ENCODE measurements at places on chromosomes 16 and 17. TPM values are rescaled to one million over a fixed set of nuclear protein-coding genes. Genes with fewer than 3 reads are reported as not detected.

DNA sequence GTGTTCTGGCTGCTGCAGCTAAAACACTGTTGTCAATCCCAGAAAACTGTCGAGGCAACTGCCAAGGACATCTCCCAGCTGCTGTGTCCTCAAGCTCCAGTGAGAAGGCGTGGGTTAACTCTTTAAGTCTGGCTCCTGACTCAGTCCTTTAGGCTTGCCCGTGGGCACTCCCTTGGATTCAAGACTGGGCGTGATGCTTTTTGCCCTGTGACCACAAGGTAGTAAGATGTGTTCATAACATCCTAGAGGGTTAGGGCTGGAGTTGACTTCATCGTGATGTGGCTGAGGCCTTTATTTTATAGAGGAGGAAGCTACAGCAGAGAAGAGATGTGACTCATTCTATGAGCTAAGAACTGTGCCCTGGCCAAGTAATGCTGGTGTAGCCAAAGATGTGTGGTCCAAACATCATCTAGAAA, 50.9 kb upstream of the TEKT3 start:
- no peak for DNase-seq
- no peak overlapping the region for H3K4me3 ChIP-seq
- H3K36me3 ChIP-seq: no peaks in the 10 kb centered on the region
- no peaks in the 10 kb centered on the region for H3K27me3 ChIP-seq

HYDIN gene
- total RNA-seq: 1.5 TPM

GRCh38 chr17:39663688-39664580, 1.2 kb upstream of the TCAP start:
- H3K27ac ChIP-seq: no peak overlapping the region
- H3K27me3 ChIP-seq: no peaks in the 10 kb centered on the region
- H3K36me3 ChIP-seq: no peaks in the 10 kb centered on the region
- DNase-seq: no peak

- H3K4me3 ChIP-seq: no peak overlapping the region
- DNase-seq: no peak
- no peaks in the 10 kb centered on the region for H3K4me1 ChIP-seq
- no peaks in the 10 kb centered on the region for H3K27me3 ChIP-seq
- no peaks in the 10 kb centered on the region for H3K36me3 ChIP-seq
- no peak overlapping the region for H3K27ac ChIP-seq
Measured at GRCh38 chr17:14334276-14334840, 33.5 kb downstream of the HS3ST3B1 start.

STX4 gene
- 40.7 TPM for total RNA-seq

AKAP1 gene
- total RNA-seq: 124 TPM

SYNGR2 gene
- total RNA-seq: 133 TPM

DNA sequence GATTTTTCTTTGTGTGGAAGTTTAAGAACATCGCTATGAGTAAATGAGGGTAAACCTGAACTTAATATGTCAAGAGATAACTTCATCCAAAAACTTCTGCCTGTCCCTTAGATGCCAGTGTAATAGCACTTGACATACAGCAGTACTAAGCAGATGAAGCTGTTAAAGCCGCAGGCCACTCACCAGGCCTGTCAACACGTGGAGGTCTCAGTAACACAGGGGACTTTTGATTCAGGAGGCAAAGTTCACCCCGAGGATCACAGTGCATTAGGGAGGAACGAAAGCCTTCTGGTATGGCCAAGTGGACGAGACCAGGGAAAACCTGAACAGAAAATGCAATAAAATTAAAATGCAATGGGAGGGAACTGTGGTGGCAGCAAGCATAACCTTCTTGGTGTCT, 235.7 kb downstream of the CHD9NB start:
- no peak for DNase-seq
- no peak overlapping the region for H3K4me3 ChIP-seq
- H3K4me1 ChIP-seq: no peaks in the 10 kb centered on the region
- no peak overlapping the region for H3K27ac ChIP-seq

SSTR5 gene
- total RNA-seq: 1.8 TPM

KRT13 gene
- total RNA-seq: 62.7 TPM

DNA sequence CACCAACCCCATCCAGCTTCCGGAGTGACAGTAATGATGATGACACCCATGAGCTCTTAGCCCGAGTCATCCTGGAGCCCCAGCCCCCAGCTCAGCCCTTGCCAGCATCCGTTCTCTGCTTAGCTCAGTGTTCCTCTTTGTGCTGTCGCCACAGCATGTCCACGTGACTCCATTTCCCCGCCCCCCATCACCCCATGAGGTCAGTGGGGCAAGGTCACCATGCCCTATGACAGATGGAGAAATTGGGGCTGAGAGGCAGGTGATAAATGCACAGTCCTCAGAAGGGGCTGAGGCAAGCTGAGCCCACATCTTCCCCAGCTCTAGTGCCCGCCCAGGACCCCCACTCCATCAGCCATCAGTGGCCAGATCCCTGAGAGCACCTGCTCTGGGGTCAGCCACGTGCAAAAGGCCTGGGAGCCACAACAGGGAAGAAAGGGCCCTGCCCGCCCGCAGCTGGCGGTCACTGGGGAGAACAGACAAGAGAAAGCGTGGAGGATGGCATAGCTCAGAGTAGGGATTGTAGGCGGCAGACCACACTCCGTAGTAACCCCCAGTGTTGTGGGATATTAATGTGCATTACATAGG, 17.1 kb downstream of the ITGB4 start:
- no peak for DNase-seq
- H3K27me3 ChIP-seq: no peaks in the 10 kb centered on the region
- H3K36me3 ChIP-seq: no peaks in the 10 kb centered on the region
- no peaks in the 10 kb centered on the region for H3K4me1 ChIP-seq
- no peak overlapping the region for H3K27ac ChIP-seq

- H3K27me3 ChIP-seq: no peaks in the 10 kb centered on the region
- DNase-seq: no peak
- no peak overlapping the region for H3K4me3 ChIP-seq
- peak overlapping the region; percentile 90 for H3K27ac ChIP-seq
Measured at GRCh38 chr17:77375108-77375916, 234.5 kb downstream of the SEC14L1 start.

GRCh38 chr16:47016700-47017133, 43.2 kb upstream of the DNAJA2 start:
- H3K27me3 ChIP-seq: no peaks in the 10 kb centered on the region
- H3K36me3 ChIP-seq: no peaks in the 10 kb centered on the region
- DNase-seq: no peak
- no peaks in the 10 kb centered on the region for H3K4me1 ChIP-seq
- no peak overlapping the region for H3K4me3 ChIP-seq

NLRC3 gene
- total RNA-seq: 0.85 TPM

EVPLL gene
- total RNA-seq: 1.6 TPM

DNA sequence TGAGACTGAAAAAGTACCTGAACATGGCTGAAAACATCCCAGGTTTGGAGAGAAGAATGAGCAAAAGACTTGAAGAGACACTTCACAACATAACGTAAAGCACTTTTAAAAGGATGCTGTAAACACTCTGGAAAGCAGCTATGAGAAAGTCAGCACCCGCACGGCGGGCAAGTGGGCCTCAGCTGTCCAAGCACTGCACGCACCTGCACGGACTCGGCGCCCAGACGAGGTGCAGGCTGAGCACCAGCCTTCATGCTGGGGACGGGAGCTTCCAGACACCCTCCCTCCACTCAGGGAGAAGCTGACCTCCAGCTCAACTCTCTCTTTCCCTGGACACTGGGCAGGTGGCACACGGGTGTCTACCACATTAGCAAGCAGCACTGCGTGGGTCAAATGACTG, 13.1 kb downstream of the CCDC57 start:
- no peaks in the 10 kb centered on the region for H3K27me3 ChIP-seq
- no peak overlapping the region for H3K4me3 ChIP-seq
- DNase-seq: no peak
- no peaks in the 10 kb centered on the region for H3K36me3 ChIP-seq
- H3K4me1 ChIP-seq: no peaks in the 10 kb centered on the region

GRCh38 chr16:8173111-8173644, 417.1 kb downstream of the TMEM114 start:
- H3K36me3 ChIP-seq: no peaks in the 10 kb centered on the region
- H3K27ac ChIP-seq: no peak overlapping the region
- no peak overlapping the region for H3K4me3 ChIP-seq
- H3K27me3 ChIP-seq: no peaks in the 10 kb centered on the region
- peak; percentile 17 for DNase-seq

GRCh38 chr17:17498606-17499301, 2.6 kb upstream of the RASD1 start:
- no peaks in the 10 kb centered on the region for H3K27me3 ChIP-seq
- no peaks in the 10 kb centered on the region for H3K36me3 ChIP-seq
- no peak for DNase-seq
- peaks cover 1% of the 10 kb centered on the region for H3K4me1 ChIP-seq
- no peak overlapping the region for H3K27ac ChIP-seq
- H3K4me3 ChIP-seq: no peak overlapping the region

NGFR gene
- 34.4 TPM for total RNA-seq

DNA sequence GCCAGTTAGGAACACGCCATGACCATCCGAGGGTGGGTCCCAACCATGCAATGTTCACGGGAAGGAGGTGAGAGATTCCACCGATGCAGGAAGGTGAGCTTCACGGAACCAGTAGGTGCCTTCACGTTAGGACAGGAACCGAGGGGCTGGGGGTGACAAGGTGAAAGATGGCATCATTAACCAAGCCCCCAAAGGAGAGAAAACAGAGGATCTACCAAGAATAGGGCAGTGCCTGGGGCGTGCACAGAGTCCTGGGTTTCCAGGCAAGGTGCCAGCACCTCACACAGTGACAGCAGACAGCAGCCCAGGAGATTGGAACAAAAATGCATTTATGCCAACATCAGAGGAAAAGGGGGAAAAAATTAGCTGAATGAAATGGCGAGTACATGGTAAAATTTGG, 137.9 kb downstream of the GSG1L start:
- no peaks in the 10 kb centered on the region for H3K36me3 ChIP-seq
- no peak for DNase-seq
- H3K27me3 ChIP-seq: no peaks in the 10 kb centered on the region
- H3K4me3 ChIP-seq: no peak overlapping the region
- H3K27ac ChIP-seq: no peak overlapping the region

CD2BP2 gene
- 46.4 TPM for total RNA-seq

DNA sequence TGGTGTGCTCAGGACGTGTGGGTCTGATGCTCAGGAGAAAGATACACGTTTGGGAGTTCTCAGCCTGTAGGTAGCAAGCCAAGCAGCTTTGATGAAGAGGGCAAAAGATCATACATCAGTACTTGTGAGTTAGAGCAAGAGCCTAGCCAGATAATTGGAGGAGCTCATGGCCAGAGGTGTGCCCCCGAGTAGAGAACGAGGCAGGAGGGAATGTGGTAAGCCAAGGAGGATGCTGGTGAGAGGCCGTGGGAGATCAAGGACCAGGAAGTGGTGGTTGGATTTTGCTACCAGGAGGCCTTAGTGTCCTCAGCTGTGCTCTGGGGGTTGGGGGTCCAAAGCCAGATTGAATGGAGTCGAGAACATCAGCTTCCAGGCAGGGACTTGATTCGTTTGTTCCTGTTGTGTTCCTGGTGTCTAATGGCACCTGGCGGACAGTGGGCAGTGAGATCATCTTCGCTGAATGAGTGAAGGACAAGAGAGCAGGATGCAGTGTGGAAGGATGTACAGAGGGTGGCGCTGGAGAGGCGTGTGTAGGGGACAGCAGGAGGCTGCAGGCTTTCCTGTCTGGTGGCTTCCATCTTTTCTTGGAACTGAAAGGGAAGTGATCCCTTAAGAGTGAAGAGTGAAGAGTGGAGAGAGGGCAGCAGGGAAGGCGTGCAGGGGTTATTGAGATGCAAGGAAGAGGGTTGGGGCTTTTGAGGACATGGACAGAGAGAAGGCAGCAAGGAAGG, 11.6 kb downstream of the FBXL19 start:
- H3K4me1 ChIP-seq: no peaks in the 10 kb centered on the region
- no peak overlapping the region for H3K27ac ChIP-seq
- H3K36me3 ChIP-seq: peaks cover 5% of the 10 kb centered on the region
